ENCODE measurements at places on chromosomes 12 and 14.

DNA sequence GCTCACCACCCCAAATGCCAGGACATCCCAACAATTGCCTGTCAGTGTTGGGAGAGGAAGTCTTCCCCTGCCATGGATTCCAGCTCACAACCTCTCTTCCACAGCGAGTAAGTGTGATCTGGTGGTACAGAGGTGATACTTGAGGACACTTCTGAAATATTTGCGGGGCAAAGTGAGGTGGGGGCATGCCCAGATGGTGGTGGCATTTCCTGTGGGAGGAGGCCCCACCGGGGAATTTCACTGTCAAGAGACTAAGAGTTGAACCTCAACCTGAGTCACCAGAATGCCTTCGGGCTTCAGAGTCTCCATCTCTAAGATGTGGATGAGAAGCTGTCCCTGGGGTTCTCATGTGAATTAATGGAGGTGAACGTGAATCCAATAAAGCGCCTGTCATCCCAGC is 122.3 kb upstream of the RFLNA start:
- DNase-seq = no peak

- DNase-seq = no peak
Measured at GRCh38 chr12:4133636-4134447, 139.7 kb upstream of the CCND2 start.

GRCh38 chr14:85601246-85601645 is 71.3 kb downstream of the FLRT2 start:
- DNase-seq = peak; percentile 78

DNA sequence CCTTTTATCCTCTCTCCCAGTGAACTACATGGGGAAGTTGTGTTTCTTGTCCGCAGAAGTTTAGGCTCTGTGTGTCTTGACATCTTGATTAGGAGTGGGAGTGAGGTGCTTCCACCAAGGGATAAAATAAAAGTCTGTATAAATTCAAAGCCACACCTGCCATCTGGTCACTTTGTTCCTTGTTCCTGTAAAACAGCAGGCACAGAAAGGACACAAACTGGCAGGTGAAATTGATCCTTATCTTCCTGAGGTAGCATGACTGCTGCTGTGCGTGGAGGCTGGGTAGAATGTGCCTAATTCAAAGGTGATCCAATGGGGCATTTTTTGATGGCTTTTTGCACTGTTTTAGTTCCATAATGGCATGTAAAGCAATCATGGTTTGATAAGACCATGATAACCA is 104.3 kb upstream of the KITLG start:
- DNase-seq = peak; percentile 33

DNA sequence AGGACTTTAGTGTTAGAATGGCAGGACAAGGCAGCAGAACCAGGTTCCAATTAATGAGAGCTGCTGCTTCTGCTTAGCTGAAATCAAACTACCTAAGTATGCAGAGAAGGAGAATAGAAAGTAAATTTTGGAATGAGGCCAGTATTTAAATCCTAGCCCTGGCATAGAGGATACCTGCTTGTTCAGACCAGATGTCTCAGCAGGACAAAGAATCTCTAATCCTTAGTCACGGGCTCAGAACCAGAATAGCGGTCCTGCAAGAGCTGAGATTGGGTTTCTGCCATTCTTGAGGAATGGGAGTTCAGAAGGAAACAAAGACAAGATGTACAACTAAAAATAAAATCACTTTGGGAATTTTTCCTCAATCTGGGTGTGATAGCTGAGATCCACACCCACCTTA is 550.8 kb upstream of the TMEM132C start:
- no peak for DNase-seq

- no peak for DNase-seq
Measured at GRCh38 chr12:93785249-93786010, 108.3 kb downstream of the CRADD start.

DNA sequence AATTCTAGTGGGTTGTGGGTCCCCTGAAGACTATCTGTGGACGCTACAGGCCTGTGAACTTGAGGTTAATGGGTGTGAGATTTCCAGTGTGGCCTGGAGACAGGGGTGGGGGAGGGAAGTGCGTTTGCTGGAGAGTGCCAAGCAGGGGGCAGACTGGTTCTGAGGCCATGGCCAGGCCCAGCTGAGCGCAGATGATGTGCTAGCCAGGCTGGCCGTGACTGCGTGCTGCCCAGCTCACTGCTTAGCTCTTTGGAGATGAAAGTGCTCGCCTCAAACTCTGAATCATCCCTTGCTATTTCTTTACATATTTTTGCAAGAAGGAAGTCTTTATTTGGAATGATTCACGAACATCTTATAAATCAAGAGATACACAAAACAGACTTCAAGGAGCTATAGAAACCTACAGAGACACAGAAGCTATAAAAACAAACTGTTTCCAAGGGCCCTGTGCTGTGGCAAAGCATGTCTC is 75.2 kb upstream of the PLEKHG3 start:
- no peak for DNase-seq

DNA sequence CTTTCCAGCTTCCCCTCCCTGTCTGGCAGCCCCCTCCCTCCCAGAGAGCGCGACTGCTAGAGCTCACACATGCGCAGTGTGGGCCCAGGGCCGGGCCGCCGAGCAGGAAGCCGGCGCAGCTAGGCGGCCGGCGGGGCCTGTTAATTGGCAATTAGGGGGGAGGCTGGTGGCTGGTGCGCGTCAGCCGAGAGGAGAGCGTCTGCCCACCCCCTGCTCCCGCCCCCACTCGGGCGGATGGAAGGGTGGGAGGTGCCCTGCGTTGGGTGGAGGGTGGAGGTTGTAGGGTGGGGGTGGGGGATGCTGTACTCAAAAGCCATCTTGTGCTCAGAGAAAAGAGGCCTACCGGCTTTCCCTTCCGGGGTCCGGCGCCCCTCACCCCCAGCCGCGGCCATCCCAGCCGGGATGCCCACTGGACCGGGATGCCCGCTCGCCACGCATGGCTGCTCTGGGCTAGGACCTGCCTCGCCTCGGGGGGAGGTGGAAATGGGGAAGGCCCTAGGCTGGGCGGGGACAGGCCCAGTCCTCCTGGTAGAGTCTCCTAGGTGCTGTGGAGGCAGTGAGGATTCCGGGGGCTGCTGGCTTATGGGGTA is 9.2 kb downstream of the HOXC8 start:
- DNase-seq = peak; percentile 92

DNA sequence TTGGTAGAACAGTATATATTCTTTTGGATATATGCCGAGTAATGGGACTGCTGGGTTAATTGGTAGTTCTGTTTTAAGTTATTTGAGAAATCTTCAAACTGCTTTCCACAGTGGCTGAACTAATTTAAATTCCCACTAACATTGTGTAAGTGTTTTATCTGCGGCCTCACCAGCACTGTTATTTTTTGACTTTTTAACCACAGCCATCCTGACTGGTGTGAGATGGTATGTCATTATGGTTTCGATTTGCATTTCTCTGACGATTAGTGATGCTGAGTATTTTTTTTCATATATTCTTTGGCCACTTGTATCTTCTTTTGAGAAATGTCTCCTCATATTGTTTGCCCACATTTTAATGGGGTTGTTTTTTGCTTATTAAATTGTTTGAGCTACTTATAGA is 357.4 kb downstream of the C12orf50 start:
- no peak for DNase-seq

DNA sequence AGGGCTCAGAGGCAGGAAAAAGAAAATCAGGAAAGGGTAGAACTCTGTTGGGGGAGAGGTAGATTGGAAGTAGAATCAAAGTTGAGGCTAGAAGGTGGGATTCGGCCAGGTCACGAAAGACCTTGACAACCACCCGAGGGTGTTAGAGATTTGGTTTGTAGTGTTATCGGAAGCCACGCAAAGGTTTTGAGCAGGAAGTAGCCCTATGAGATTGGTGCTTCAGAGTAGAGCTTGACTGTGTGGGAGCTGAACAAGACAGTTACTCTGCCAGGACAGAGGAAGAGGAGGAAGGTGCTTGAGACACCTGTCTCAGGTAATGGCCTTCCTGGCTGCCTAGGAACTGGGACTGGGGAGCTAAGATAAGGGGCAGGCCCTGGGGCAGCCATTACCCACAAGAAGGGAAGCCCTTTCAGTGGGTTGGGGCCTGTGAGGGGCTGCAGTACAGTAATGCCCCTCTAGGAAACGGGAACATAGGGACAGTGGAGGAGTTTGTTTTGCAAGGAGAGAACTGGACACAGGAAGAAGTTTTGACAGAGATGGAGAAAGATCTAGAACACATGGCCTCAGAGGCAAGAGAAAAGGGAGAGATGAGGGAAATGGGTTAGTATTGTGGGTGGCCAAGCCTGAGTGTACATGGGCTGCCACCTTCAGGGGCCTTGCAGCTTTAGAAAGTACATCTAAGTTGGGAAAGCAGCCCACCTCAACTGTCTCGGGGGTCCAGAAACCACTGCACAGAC is 73.5 kb downstream of the RIN3 start:
- DNase-seq = no peak

- no peak for DNase-seq
Measured at GRCh38 chr12:28223858-28224257, 33.6 kb downstream of the CCDC91 start.

DNA sequence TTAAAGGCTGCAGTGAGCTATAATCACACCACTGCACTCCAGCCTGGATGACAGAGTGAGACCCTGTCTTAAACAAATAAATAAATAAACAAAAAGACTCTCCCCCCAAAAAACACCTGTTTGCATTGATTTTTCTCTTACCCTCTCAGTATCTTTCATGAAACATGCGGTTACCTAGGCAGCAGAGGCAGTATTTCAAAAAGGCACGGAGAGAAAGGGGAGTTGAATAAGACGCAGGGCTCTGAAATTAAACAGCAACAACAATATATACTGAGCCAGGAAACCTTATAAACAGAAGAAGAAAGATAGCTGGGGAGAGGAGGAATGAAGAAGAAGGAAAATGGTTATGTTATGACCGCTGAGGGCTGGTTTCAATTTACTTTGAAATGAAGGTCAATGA is 277.6 kb downstream of the BTG1 start:
- peak; percentile 66 for DNase-seq

- DNase-seq = peak; percentile 34
Measured at GRCh38 chr12:123388177-123388950, 4.4 kb downstream of the KMT5A start.

- peak; percentile 59 for DNase-seq
Measured at GRCh38 chr12:18071336-18071735, 18.7 kb downstream of the RERGL start.

DNA sequence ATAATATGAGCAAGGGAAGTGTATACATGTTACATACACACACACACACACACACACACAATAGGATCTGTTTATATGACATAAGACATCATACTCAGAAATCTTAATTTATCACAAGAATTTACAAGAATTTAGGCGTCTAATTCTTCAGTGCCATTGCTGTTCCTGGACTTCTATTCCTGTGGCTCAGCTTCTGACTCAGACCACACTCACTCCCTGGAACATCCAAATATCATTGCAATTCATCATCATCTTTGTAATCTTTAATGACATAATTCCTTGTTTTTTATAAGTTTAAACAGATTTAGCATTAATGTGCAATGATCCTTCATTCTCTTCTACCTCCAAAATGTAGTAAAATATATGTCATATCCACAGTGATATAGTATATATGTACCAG is 544.2 kb downstream of the FOXG1 start:
- no peak for DNase-seq

- no peak for DNase-seq
Measured at GRCh38 chr12:3965046-3965445, 91.8 kb upstream of the PARP11 start.

- DNase-seq = no peak
Measured at GRCh38 chr12:4135919-4136605, 137.5 kb upstream of the CCND2 start.

DNA sequence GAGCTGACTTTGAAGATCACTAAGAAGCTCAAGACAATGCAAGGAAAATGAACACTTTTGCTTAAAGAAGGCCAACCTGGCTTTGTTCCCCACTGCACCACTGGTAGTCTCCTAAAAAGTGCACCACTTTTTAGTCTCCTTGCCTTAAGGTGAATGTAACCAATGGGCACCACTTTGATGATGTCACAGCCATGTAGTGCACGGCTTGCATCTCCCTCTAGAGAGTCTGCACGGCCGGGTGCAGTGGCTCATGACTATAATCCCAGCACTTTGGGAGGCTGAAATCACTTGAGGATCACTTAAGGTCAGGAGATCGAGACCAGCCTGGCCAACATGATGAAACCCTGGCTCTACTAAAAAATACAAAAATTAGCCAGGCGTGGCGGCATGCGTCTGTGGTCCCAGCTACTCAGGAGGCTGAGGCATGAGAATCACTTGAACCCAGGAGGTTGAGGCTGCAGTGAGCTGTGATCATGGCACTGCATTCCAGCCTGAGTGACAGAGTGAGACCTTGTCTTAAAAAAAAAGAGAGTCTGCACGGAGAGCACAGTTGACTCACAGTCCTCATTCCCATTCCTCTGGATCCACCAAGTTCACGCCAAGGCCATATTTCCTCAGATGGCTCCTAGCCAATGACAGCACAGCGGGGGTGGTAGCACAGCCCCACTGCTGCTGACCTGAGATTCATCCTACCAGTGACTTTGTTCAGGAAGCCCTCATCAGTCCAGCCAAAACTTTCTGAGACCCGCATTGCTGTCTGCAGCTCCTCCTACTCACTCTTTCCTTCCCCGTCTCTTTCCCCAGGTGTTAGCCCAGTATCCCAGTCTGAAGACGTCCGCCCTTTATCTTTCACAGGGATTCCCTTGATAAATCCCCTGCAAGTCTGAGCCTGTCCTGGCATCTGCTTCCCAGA is 16.5 kb upstream of the IFT81 start:
- DNase-seq = no peak

GRCh38 chr14:51573607-51574006 is 78.1 kb upstream of the FRMD6 start:
- no peak for DNase-seq

DNA sequence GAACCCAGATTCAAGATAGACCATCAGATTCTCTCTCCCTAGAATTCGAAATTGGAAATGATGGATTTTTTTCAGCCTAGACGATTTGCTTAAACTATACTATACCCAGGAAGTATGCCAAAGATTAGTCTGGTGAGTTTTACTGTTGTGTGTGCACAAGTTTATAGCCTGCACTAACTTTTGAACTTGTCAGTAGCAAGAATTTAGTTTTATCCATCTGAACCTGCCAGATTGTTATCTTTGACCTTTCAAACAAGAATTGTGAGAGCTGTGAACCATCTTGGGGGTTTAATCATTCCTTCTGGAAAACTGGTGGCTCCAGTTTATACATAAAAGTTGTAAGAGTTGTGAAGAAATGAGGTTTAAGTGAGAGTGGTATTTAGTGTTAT is 243.5 kb upstream of the DAAM1 start:
- DNase-seq = no peak

DNA sequence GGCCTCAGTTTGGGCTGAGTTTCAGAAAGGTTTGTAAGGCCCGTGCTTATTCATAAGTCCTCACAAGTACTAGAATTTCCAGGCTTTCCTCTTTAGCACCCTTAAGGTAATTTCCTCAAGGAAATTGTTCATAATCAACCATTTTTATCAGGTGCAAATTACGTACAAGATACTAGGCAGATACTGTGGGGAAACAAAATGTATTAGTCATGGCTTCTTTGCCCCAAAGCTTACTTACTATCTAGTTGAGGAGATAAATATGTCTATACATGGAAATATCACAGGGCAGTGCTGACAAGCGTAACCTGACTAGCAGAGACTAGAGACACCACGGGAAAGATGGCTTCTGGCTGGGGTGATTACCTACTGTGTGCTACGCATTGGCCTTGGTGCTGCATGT is 22.5 kb downstream of the MAX start:
- no peak for DNase-seq

GRCh38 chr14:23160924-23161522 is 22.4 kb downstream of the SLC7A8 start:
- DNase-seq = no peak

- DNase-seq = no peak
Measured at GRCh38 chr12:87332987-87333726, 696.0 kb downstream of the C12orf50 start.

Data from NCI-H748 treated with DMSO at 0.1 percent for 48 hours (cell line).